RWPE2 (cell line): ENCODE measurements at places on chromosomes 1 and 21.

DNA sequence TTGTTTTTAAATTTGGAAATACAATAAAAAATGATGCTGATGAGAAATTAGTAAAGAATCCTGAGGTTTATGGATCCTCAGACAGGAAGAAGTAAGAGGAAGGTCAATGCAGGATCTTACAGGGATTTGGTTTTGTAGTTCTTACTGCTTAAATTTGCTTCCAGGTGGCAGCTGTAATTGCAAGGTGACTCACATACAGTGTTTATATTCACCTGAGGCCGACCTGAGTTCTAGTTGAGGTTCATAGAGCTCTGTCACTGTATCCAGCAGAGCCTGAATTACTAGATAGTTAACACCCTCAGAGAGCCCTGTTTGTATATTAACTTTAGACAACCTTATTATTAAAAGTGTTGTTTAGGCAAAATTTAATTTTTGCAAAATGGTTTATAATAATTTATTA lies 1.4 kb upstream of the WDR26 start:
- DNase-seq: no peak

DNA sequence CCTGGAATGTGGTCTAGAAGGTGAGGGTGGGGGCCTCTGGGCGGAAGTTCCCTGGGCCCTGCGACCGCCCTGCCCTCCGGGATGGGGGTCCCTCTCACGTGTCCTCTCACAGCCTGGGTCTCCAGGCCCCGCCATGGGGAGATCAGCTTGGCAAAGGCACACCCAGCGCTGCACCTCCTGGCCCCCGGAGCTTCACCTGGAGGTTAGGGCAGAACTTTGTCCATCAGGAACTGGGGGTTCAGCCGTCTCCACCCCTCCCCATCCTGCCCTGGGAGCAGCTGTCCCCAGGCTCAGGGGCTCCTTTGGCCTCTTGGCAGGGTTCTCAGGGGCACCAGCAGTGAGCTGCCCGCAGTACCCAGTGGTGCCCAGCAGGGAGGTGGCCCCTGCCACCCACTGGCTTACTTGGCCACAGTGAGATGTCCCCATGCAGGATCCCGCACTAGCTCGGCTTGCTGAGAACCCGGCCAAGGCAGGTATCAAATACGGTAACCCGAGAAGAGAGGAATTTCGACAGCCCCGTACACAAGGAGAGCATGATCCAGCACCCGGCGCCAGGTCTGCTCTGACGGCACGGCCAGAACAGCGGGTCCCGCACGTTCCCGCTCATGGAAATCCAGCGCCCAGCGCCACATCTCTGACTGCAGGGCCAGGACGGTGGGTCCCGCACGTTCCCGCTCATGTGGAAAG lies 36.7 kb downstream of the RRP1 start:
- peak; percentile 52 for DNase-seq

- no peak for DNase-seq
These were observed 21.0 kb downstream of the TP53BP2 start for GRCh38 chr1:223824712-223825111.

GRCh38 chr1:168150283-168150682 lies 13.6 kb upstream of the GPR161 start:
- DNase-seq: no peak

GRCh38 chr21:14766241-14766640 lies 220.1 kb upstream of the SAMSN1 start:
- DNase-seq: no peak

GRCh38 chr21:35476621-35477395 lies 427.7 kb upstream of the RUNX1 start:
- DNase-seq: no peak

GRCh38 chr1:199698222-199698621 lies 329.3 kb upstream of the NR5A2 start:
- no peak for DNase-seq

- no peak for DNase-seq
These were observed 20.9 kb downstream of the CAPN2 start for GRCh38 chr1:223732993-223733798.

DNA sequence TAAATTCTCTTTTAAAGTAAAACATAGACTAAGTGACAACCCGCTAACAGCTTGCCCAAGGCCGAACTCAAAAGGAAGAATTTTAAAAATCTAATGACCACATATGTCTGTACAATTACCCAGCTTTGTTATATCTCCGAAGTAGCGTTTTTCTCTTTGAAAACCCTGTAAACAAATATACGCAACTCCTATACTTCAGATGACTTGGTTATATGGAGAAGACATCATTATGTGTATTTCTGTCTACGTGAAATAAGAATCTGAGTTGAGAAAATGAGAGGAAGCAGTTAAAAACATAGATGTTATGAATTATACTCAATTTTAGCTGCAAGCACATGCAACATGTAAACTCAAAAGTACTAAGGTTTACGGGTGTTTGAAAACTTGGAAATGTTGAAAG lies 2.0 kb downstream of the PBX1 start:
- DNase-seq: no peak

GRCh38 chr1:161080441-161081405 lies 8.6 kb downstream of the NECTIN4 start:
- DNase-seq: no peak
